T-helper 17 cell (primary cell): ENCODE measurements at places on chromosomes 2 and 18.

GRCh38 chr2:2452961-2453360 is 121.9 kb upstream of the MYT1L start:
- DNase-seq = no peak

- no peak for DNase-seq
Measured at GRCh38 chr18:31590570-31590969, 1.1 kb upstream of the TTR start.

- no peak for DNase-seq
Measured at GRCh38 chr2:80719607-80720006, 415.1 kb upstream of the LRRTM1 start.

- DNase-seq = no peak
Measured at GRCh38 chr18:41967680-41968079, 12.6 kb downstream of the PIK3C3 start.

DNA sequence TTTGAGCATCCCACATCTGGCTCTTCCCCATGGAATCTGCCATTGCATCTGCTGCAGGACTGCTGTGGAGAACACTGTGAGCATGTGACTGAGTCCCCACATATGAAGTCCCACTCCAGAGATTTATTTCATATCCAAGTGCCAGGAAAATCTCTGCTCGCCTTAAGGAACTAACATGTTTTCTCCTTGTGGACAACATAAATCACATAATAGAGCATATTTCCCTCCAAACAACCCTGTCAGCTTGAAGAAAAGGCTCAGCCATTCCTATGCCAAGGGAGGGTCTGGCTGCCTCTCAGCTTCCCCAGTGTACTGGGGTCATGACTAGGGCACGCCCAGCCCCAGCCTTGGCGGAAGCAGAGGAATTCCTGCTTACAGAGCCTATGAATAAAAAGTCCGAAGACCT is 193.7 kb downstream of the DNER start:
- no peak for DNase-seq

DNA sequence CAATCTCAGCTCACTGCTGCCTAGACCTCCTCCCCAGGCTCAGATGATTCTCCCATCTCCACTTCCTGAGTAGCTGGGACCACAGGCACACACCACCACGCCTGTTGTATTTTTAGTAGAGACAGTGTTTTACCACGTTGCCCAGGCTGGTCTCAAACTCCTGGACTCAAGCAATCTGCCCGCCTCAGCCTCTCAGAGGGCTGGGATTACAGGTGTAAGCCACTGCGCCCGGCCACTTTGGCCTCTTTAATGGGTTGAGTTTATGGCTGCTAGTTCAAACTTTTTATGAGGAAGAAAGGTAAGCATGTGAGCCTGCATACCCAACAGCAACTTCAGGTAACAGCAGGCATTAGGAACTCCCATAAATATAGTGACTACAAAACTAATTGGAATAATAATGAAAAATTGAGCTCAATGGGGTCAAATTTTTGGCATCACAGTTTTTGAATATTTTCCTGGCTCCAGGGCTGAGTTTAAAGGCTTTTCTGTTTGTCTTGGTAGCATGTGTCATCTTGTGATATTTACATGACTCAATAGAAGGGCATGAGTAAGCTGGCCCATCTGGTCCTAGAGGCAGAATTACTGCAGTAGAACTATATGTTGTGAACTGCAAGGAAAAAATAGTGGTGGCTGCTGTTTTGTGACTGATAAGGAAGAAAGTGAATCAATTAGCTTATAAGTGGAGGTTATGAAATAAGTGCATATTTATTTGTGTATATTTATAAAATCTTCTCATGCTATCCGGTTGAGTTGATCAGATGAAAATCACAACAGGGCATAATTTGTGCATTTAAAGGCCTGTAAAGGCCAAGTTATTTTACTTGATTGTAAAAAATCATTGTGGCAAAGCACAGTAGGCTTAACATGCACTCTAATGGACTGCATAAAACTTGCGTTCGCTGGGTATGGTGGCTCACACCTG is 24.8 kb downstream of the GALM start:
- DNase-seq = no peak

DNA sequence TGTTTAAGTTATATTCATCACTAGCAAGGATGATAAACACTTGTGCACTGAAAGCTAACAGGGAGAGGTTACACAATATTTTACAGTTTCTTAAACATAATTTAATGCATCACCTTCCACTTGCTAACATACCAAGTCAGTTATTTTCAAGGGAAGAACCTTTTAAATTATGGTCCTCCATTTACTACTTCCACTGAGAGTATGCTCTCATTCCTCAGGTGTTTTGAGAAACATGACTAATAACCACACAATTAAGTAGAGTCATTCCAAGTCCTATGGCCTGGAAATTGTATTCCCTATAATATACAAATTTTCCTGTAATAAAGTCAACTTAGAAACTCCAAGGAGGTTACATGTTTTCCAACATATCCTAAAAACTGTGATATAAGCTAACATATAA is 152.3 kb upstream of the STON1 start:
- no peak for DNase-seq

GRCh38 chr18:45166341-45166835 is 448.9 kb upstream of the SLC14A2 start:
- DNase-seq = no peak

GRCh38 chr18:7567474-7568425 is 634 bp downstream of the PTPRM start:
- peak; percentile 4 for DNase-seq

DNA sequence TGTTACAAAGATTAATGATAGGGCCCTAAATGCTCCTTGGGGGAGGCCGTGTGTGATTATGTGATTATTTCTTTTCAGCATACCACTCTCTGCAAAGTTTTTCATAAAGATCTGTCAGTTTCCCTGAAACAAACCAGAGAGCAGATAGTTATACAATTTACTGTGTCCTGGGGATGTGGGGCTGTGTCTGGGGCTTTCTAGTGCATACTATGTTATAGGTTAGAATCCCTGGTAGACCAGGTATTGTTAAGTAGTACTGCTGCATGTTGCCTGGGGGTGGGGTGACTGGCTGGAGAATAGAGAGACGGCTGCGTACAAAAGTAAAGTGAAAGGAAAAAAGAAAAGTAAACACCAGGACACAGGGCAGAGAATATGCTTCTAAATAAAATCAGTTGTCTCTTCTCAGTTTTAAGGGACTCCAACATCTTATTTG is 3.3 kb upstream of the CCBE1 start:
- DNase-seq = no peak

DNA sequence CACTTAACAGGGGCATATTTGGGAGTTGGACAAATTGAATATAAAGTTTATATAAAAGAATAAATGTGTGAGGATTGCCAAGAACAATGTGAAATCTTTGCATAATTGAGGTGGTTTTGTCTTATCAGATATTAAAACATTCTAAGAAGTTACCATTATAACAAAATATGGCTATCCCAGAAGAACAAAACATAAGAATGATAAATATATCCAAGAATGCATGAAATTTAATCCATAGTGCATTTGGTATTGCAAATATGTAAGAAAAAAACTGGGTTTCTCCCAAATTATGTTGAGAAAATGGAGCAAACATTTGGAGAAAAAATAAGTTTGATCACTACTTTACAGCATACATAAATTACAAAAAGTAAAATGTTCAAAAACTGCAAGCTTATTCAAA is 562.4 kb downstream of the RNF144A start:
- no peak for DNase-seq

GRCh38 chr2:72898585-72898906 is 11.3 kb downstream of the SPR start:
- DNase-seq = no peak

DNA sequence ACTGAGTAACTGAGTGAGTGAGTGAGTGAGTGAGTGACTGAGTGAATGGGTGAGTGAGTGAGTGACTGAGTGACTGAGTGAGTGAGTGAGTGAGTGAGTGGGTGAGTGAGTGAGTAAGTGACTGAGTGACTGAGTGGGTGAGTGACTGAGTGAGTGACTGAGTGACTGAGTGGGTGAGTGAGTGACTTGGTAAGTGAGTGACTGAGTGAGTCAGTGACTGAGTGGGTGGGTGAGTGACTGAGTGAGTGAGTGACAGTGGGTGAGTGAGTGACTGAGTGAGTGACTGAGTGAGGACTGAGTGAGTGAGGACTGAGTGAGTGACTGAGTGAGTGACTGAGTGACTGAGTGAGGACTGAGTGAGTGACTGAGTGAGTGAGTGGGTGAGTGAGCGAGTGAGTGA is 13.9 kb downstream of the MAL start:
- no peak for DNase-seq

DNA sequence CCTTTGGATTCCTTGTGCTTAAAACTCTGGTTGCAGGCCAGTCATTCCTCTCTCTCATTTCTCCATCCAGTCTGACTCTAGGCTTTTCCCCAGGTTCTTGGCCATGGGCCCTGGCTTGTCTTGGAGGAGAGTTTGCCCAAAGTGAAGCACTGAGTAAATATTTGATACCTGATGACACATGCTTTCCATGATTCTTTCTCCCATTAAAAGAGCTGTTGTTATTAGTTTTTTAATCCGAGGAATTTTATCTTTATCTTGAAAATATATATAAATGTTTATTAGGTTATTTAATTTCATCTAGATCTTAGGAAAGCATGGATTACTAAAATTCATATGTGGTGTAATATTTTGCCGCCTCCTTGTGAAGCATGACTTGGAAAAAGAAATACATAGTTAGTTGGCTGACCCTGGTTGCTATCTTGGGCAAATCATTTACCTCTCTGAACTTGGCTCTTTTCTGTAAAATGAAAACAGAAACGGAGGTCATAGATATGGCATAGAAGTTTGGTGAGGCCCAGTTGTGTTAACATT is 650.1 kb downstream of the SLC4A3 start:
- no peak for DNase-seq

DNA sequence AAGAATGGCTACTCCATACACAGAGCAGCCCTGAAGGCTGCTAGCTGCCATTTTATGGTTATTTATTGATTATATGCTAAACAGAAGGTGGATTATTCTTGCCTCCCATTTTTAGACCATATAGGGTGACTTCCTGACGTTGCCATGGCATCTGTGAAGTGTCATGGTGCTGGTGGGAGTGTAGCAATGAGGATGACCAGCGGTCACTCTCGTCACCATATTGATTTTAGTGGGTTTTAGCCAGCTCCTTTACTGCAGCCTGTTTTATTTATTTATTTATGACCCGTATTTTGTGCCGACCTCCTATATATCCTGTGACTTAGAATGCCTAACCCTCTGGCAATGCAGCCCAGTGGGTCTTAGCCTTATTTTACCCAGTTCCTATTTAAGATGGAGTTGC is 553.9 kb downstream of the TNS1 start:
- no peak for DNase-seq

DNA sequence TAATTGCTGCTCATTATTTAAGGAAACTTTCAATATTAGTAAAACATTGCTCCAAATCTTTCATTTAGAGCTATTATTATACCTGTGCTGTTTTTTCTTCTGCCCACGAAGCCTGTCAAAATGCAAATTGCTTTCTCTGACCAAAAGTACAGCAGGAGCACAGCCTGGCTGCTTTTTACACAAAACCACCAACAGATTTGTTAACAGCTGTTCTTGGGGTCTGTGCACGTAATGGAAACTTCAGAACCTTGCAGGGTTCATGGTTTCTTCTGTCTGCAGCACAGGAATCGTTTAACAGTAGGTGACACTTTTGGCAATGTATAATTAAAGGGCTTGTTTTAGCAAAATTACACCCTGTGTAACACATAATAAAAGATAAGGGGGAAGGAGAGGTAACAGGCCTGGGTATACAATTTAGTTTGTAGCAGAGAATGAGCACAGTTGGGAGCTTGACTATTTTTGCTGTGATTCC is 447.3 kb downstream of the KCNJ3 start:
- no peak for DNase-seq

DNA sequence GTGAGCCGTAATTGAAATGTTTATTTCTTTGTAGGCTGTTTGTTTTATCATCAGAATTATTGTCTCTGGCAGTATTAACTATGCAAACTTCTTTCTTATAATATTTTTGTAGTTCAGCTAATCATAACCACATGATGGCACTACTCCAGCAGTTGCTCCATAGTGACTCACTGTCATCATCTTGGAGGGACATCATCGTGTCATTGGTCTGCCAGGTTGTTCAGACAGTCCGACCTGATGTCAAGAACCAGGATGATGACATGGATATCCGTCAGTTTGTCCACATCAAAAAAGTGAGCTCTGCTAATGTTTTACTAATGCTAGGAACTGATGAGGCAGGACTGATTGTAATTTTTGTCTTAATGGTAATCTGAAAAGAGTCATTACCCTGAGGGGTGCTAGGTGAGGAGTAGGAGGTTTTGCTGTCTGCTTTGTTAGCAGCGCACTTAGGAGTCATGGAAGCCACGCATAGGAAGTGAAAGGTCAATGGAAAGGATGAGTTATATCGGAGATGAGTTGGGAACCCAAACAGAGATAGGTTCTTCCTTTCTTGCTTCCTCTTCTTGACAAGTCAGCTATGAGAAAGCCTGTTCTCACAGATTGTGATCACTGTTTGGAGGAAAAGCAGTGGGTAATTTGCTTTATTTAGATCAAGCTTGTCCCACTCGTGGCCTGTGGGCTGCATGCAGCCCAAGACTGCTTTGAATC is 49.2 kb downstream of the PIKFYVE start:
- no peak for DNase-seq

GRCh38 chr2:205369813-205370212 is 312.5 kb upstream of the NRP2 start:
- DNase-seq = no peak

- DNase-seq = no peak
Measured at GRCh38 chr2:75466708-75467311, 93.9 kb downstream of the EVA1A start.

DNA sequence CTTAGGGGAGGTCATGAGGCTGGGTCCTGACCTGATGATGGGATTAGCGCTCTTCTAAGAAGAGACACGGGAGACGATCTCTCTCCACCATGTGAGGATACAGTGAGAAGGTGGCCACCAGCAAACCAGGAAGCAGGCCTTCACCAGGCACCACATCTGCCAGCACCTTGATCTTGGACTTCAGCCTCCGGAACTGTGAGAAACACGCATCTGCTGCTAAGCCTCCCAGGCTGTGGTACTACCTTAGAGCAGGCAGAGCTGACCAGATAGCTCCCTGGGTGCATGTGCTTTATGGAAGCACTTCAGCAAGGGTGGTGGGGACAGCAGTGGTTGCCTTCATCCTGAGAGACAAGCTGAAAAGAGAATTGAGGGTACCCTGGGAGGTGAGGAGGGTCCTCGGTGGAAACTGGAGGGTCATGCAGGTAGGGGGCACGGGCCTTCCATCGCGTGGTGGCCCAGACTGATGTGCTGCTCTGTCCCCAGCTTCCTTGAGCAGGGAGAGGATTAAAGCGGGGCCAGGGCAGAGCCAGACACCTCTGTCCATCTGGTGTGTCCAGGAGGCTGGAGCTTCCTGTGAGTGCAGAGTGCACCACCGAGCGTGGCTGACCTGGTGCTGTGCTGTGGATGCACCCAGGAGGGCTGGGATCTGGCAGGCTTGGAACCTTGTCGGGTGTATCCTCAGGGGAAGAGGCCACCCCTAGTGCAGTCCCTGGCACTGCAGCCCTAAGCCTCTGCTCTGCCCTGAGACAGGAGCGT is 42.9 kb upstream of the HS6ST1 start:
- no peak for DNase-seq
